ENCODE measurements at places on chromosomes 5 and 9.

DNA sequence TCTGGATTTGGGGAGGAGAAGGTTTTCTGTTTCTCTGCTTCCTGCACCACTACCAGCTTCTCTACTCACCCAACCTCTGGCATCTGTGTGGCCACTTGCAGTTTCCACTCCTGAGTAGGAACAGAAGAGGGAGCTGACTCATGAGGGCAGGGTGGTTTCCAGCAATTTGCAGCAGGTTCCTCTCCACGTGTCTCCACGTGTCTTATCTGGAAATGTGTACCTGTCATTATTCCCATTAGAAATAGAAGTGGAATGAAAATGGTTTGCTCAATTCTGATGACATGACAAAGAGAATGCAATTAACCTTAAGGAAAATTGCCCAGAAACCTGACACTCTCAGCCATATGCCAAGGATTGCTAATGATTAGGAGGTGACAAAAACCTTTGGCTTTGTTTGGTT, 33.0 kb downstream of the EGFLAM start:
- DNase-seq: no peak

DNA sequence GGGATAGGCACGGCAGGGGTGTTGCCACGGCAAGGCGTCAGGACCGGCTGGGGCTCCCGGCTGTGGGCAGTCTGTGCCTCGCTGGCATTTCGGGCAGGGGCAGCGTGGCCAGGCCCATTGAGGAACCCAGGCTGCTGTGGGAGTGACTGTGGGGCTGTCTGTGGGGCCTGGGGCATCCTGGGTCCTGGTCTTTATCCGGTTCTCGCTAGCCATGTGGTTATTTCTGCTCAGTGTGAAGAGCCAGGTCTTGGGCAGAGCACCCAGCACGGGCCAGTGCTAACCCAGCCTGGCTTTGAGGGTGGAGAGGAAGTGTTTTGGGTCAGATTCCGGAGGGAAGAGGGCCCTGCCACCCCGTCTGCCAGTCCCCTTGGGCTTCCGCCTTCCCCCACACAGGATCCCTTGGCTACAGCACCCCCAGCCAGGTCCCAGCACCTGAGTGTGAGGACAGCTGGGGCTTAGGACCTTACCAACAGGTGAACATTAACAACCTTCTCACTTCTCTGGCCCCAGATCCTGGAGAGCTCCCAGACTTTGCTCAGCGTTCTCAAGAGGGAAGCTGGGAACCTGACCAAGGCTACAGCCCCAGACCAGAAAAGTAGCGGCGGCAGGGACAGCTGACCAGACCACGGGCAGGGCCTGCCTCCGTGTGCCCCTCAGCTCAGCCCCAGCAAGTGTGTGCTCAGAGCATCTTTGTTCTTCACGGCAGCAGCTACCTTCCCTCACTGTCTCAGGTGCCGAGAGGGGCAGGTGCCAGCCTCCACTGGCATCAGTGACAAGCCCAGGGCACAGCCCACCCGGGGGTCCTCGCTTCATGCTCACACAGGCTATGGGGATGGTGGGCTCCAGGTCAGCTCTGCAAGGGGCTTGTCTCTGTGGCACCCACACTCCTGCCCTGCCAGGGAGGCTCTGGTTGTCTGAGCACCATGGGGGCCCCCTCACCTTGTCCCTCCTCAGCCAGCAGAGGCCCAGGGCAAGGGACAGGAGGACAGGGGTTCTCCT, 1.1 kb downstream of the SSNA1 start:
- no peak for DNase-seq

DNA sequence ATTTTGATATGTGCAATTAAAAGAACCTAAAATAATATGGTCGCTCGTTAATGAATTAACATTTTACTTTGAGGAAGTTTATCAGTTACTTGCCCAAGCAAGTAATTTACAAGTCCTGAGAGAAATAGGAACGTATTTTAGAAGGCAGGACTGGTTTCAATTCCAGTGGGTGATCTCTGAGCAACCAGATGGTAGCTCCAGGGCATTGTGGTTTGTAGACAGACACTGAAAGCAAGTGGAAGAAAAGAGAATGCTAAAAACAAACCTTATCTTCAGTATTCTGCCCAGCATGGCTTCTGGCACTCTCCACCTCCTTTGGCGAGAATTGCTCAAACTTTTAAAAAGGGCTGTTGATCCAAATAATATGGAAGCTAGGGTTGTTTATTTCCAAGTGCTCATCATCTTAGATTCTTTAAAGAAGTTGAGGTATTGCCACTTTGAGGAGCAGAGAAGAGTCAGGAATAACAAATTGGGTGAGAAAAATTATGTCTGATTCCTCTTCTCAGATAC, 31.8 kb upstream of the ERAP2 start:
- DNase-seq: no peak

GRCh38 chr9:128550770-128551656, 1.4 kb upstream of the SPTAN1 start:
- DNase-seq: no peak

GRCh38 chr9:92476962-92477361, 5.3 kb downstream of the ASPN start:
- no peak for DNase-seq

Data from stimulated activated CD4-positive, alpha-beta T cell treated with anti-CD3 and anti-CD28 coated beads, Interleukin-15, amount 100 ng/mL, for 1 hour (primary cell).